Suppressor macrophage treated with lipopolysaccharide for 4 hours (primary cell): ENCODE measurements at places on chromosomes 13 and 19.

DNA sequence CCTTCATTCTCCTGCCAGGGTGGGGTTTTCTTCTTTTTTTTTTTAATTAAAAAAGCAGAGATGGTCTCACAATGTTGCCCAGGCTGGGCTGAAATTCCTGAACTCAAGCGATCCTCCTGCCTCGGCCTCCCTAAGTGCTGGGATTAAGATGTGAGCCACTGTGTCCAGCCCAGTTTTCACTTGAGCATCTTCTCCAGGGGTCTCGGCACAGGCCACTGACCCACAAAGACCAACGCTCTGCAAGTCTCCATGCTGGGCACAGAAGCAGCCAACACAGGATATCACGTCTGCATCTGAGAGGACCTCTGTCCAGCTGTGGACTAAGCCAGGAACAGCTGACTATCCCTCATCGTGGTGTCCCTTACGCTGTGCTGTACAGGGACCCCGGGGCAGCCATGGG, 9.5 kb upstream of the TMEM86B start:
- DNase-seq = no peak

GRCh38 chr19:34314437-34315313, 50.3 kb upstream of the GPI start:
- DNase-seq = no peak

GRCh38 chr19:13503570-13504235, 2.6 kb downstream of the CACNA1A start:
- no peak for DNase-seq

DNA sequence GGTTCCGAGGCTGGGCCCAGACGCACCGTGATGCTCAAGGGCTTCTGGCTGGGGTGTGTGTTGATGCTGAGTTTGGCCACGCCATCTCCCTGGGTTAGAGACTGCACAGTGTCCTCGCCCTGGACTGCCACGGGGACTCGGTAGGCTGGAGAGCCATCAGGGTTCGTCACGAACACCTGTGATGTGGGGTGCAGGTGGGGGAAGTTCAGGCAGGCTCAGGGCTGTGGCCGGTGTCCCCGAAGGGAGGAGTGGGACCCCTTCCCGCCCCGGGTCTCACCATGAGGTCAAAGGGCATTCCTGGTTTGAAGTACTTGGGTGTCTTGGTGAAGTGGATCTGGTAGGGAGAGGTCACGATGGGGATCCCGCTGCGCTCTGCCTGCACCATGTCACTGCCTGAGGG, 8.2 kb downstream of the C3 start:
- no peak for DNase-seq

DNA sequence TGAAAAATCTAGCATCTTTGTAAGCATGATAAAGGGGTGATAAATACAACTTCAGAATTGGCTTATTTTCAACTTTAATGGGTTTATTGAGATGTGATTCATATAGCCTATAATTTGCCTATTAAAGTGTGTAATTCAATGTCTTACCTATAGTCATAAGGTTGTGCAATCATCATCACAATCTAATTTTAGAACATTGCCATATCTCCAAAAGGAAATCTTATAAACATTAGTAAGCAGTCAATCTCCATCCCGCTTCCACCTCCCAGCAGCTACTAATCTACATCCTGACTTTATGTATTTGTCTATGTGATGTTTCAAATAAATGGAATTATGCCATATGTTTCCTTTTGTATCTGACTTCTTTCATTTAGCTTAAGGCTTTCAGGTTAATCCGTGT, 145.2 kb upstream of the KLHL1 start:
- DNase-seq = no peak

DNA sequence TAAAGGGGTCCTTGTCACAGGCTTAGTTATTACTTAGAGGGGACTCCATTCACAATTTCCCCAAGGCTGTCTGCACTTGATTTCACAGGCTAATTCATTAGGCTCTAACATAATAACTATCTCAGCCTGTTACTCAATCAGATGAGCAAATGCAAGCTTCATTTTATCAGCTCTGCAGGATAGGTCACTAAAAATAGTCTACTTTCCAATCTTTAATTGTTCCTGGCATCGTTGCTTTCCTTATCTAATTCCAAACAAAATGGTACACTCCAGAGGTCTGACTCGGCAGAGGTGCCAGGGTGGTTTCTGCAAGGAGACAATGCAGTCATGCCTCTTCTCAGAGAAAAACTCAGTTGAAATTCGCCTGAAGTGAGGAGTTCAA, 69.7 kb upstream of the SLC15A1 start:
- DNase-seq = no peak

DNA sequence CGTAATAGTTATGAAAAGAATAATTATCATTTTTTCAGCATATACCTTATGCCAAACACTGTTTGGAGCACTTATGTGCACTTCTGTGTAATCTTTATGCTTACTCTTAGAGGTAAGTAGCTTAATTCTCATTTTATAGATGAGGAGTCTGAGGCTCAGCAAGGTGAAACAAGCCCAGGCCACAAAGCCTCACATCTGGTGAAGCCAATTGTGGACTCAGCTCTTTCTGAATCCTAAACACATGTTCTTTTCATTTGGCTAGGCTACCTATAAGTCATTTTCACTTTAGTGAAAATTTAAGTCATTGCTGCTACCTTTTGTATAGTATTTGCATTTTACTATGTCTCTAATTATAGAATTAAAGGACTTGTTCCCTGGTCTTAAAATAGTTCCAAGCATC, 84.0 kb downstream of the CYSLTR2 start:
- no peak for DNase-seq

- DNase-seq = no peak
These were observed 20.8 kb downstream of the C13orf46 start for GRCh38 chr13:113952983-113953520.

DNA sequence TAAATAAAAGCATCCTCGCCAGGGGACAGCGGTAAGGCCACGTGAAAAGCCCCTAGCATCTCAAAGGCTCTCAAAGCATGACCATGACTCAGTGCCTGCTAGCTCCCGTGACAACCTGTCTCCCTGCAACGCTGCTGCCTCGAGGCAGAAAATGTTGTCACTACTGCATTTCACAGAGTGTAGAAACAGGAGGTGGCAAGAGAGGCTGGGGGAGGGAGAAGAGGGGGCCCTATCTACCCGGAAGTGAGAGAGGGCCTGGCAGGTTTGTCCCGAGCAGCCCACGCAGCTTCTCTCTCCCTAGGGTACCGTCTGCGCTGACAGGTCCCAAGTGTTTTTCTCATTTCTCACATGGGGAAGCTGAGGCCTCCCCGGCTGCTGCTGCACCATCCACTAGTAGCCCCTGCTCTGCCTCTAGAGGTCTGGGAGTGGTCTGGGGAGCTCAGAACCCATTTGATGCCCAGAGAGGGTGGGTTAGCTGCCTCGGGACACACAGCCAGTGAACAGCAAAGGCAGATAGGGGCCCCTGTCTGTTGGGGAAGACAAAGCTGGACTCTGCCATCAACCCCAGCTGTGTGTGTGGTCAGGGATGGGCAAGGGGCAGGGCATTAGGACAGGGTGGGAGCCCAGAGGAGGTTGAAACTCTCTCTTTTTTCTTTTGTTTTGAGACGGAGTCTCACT, 3.7 kb downstream of the TINCR start:
- DNase-seq = no peak
